ENCODE measurements at places on chromosomes 7 and 10. TPM values are rescaled to one million over a fixed set of nuclear protein-coding genes. Genes with fewer than 3 reads are reported as not detected.

ENKUR gene
- total RNA-seq = 3.2 TPM

DNA sequence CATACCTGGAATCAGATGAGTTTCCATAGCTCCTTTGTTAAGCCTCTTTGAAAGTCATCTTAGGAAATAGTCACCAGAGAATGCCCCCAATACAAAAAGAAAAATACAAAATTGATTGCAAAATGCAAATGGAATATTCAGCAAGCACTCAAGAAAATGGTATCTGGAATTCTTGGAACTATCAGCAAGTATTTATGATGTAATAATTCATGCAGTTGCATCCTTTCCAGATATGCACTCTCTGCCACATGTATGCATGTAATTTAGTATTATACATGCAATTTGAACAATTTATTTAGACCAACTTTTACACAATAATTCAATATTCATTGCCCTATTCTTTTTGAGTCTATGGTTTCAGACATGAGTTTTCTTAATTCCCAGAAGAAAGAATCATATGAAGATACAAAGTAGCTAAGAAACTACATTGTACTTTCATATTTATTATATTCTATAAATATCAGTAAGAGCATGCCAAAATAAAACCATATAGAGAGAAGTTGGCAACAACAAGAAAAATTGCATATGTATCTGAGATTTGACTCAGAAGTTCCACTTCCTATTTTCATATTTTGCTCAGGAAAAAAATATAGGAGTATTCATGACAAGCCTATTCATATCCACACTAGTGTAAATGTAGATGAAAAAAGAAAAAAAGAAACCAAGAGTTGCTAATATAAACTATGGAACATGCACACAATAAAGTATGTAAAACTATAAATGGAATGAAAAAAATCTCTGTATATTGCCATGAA is 338.5 kb downstream of the SEMA3D start:
- no peak overlapping the region for H3K4me3 ChIP-seq
- H3K27me3 ChIP-seq = no peaks in the 10 kb centered on the region

DNA sequence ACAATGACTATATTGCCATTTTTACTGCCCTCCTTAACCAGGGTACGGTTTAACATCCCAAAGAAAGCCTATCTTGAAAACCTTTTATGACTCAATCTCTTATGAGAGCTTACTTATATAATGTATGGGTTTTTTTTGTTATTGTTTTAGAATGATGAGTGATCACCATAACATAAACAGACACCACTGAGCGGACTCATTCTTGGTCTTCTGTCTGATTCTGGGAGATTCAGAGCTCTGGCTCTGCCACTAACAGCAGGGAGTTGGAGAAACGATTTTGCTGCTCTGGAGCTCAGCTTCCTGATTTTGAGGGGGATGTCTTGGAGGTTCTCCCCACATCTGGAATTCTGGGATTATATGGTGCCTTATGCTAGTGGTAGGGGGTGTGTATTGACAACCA is 244.1 kb downstream of the FRMD4A start:
- H3K4me3 ChIP-seq = no peak overlapping the region
- no peaks in the 10 kb centered on the region for H3K27me3 ChIP-seq
- no peak for DNase-seq
- no peak overlapping the region for H3K27ac ChIP-seq

DNA sequence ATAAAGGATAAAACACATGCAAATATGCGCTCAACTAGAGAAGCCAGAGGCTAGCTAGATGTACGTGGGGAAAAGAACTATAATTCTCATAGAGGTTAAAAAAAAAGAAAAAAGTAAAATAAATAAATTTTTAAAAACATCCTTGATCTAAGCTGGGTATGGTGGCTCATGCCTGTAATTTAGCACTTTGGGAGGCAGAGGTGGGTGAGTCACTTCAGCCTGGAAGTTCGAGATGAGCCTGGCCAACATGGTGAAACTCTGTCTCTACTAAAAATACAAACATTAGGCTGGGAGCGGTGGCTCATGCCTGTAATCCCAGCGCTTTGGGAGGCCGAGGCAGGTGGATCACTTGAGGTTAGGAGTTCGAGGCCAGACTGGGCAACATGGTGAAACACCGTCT is 18.6 kb upstream of the HSPA12A start:
- H3K27ac ChIP-seq = no peak overlapping the region
- H3K4me1 ChIP-seq = peaks cover 8% of the 10 kb centered on the region
- peaks cover 3% of the 10 kb centered on the region for H3K27me3 ChIP-seq
- DNase-seq = no peak

ZEB1 gene
- 63.3 TPM for total RNA-seq

HYAL4 gene
- total RNA-seq = not detected

STOX1 gene
- total RNA-seq = 1.9 TPM

GRCh38 chr7:117188376-117188775 is 134.5 kb downstream of the WNT2 start:
- peaks cover 26% of the 10 kb centered on the region for H3K36me3 ChIP-seq
- H3K27me3 ChIP-seq = no peaks in the 10 kb centered on the region
- no peak overlapping the region for H3K27ac ChIP-seq
- H3K4me3 ChIP-seq = no peak overlapping the region
- H3K4me1 ChIP-seq = peaks cover 66% of the 10 kb centered on the region

DNA sequence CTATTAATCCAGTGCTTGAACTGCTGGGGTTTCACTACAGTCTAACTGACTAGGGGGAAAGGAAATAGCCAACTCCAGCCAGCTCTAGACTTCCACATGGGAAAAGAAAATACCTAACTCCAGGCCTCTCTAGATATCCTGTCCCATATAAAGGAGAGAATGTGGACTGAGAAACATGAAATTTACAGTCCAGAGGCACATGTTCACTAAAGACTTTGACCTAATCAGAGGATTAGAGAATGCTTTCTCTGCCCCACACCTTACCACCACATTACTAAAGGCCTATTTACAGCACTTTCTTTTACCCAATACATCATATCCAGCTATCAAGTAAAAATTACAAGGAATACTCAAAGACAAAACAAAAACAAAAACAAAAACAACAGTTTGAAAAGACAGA is 164.2 kb downstream of the PCLO start:
- H3K27ac ChIP-seq = no peak overlapping the region
- H3K4me1 ChIP-seq = no peaks in the 10 kb centered on the region
- no peak for DNase-seq
- no peaks in the 10 kb centered on the region for H3K27me3 ChIP-seq

DNA sequence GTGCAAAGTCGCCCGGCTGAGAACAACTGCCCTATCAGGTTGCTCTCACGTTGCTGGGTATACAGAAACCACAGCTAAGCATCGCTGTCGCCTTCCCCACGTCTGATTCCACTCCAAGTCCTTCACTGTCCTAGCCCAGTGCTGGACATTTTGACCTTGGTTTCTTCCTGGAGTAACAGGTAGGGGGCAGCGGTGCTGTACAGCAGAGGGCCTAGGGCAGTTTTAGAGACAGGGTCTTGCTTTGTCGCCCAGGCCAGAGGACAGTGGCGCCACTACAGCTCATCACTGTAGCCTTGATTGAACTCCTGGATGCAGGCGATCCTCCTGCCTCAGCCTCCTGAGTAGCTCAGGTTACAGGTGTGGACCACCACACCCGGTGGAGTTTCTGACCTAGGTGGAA is 2.6 kb downstream of the CLDN15 start:
- H3K4me1 ChIP-seq = peaks cover 9% of the 10 kb centered on the region
- H3K27me3 ChIP-seq = no peaks in the 10 kb centered on the region
- H3K4me3 ChIP-seq = no peak overlapping the region
- peaks cover 3% of the 10 kb centered on the region for H3K36me3 ChIP-seq
- no peak overlapping the region for H3K27ac ChIP-seq

GRCh38 chr10:97547962-97548361 is 24.6 kb upstream of the ANKRD2 start:
- no peak for DNase-seq
- peaks cover 59% of the 10 kb centered on the region for H3K4me1 ChIP-seq
- no peaks in the 10 kb centered on the region for H3K27me3 ChIP-seq
- H3K4me3 ChIP-seq = no peak overlapping the region

BMPER gene
- 0.63 TPM for total RNA-seq

DRGX gene
- total RNA-seq = not detected

PLAU gene
- total RNA-seq = 54.2 TPM

DNA sequence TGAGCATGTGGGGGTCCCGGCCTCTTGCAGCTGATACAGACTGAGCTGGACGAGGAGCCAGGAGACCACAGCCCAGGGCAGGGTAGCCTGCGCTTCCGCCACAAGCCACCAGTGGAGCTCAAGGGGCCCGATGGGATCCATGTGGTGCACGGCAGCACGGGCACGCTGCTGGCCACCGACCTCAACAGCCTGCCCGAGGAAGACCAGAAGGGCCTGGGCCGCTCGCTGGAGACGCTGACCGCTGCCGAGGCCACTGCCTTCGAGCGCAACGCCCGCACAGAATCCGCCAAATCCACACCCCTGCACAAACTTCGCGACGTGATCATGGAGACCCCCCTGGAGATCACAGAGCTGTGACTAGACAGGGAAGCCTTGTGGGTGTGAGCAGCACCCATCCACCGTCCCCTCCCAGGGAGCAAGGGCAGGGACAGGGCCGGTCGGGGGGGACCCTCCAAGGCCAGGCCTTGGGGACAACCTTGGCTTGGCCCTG is 36.1 kb downstream of the PSAP start:
- no peak overlapping the region for H3K27ac ChIP-seq
- no peak overlapping the region for H3K4me3 ChIP-seq
- no peak for DNase-seq

- no peak overlapping the region for H3K4me3 ChIP-seq
- H3K27me3 ChIP-seq = no peaks in the 10 kb centered on the region
- DNase-seq = no peak
- peak overlapping the region; percentile 78 for H3K27ac ChIP-seq
These were observed 6.9 kb downstream of the HNRNPA2B1 start for GRCh38 chr7:26193432-26194207.

CCL24 gene
- total RNA-seq = not detected

OR2F2 gene
- total RNA-seq = not detected

DNA sequence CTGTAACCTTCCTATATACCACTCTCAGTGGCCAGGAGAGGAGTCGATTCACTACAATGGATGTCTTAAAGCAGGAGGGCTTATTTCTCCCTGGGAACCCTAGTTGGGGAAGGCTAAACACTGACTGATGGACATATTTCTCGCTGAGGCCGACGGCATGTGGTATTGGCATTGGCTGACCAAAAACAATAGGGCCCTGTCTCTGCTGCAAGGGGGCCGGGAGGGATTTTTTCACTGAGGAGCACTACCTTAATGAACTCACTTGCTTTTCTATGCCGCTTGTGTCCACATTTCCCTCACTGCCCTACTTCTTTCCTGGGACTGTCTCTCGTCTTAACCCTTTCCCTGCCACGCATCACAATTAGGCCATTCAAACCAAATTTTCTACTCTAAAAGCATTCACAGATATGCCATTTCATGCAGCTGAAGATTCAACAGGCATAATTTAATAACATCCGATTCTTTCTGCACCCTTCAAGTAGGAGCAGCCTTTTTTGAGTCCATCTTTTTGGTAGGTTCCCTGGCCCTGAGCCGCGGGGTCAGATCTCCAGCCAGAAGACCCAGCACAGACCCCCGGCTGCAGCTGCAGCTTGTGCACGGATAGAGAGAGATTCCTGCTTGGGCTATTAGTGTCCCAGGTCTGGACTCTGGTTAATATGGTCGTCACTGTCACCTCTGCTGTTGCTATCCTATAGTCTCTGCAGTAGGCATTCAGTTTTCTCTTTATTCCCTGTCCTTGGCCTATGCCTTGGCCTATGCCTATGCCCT is 118.7 kb downstream of the HIPK2 start:
- no peak for DNase-seq
- peaks cover 54% of the 10 kb centered on the region for H3K4me1 ChIP-seq
- peak overlapping the region; percentile 85 for H3K27ac ChIP-seq
- H3K36me3 ChIP-seq = peaks cover 15% of the 10 kb centered on the region
- H3K4me3 ChIP-seq = no peak overlapping the region

PHKG1 gene
- 0.24 TPM for total RNA-seq

DNA sequence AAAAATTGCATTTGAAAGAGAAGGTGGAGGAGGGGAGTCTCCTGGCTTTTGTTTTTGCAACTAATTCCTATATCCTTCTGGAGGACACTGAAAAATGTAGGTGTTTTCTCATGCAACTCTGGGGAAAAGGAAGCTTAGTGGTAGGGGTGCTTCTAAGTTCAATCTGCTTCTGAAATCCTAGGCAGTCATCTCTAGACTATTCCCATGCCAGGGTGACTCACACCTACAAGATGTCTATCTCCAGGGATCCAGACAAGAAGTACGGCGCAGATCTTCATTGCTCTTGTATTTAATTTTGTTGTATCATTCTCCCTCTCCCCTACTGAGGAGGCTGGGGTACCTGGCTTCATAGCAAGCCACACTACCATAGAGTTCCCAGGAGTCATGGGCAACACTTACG is 258.8 kb downstream of the PHF14 start:
- H3K36me3 ChIP-seq = no peaks in the 10 kb centered on the region
- no peak overlapping the region for H3K4me3 ChIP-seq
- no peak overlapping the region for H3K27ac ChIP-seq
- H3K4me1 ChIP-seq = peaks cover 33% of the 10 kb centered on the region
- H3K27me3 ChIP-seq = no peaks in the 10 kb centered on the region

DNA sequence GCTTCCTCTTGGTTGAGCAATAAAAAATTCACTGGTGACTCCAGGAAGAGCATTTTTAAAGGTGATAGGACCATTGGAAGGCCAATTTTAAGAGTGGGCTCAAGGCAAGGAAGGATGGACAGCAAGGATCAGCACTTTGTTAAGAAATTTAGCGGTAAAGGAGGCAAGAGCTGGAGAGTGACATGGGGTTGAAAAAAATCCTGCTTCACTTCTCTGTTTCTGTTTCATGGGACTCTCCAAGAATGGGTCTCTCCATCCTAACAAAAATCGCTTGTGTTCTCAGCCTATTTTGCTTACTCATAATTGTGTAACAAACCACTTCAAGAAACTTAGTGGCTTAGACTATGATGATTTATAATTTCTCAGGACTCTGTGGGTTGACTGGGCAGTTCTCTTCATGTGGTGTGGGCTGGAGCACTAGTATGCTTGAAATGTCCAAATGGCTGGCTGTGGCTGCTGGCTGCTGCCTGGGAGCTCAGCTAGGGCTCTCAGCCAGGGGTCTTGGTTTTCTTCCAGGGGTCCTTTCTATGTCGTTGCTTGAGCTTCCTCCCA is 59.8 kb upstream of the ZNRF2 start:
- peak overlapping the region; percentile 60 for H3K27ac ChIP-seq
- no peak overlapping the region for H3K4me3 ChIP-seq
- H3K4me1 ChIP-seq = peaks cover 28% of the 10 kb centered on the region
- no peak for DNase-seq
- peaks cover 3% of the 10 kb centered on the region for H3K36me3 ChIP-seq

GRCh38 chr10:58661336-58661735 is 148.7 kb downstream of the BICC1 start:
- H3K4me3 ChIP-seq = peak overlapping the region; percentile 43
- no peak for DNase-seq
- peaks cover 10% of the 10 kb centered on the region for H3K36me3 ChIP-seq
- peak overlapping the region; percentile 81 for H3K27ac ChIP-seq
- peaks cover 60% of the 10 kb centered on the region for H3K4me1 ChIP-seq

- peak overlapping the region; percentile 43 for H3K4me3 ChIP-seq
- H3K27me3 ChIP-seq = no peaks in the 10 kb centered on the region
- no peak for DNase-seq
- H3K27ac ChIP-seq = peak overlapping the region; percentile 82
These were observed 192.0 kb downstream of the BICC1 start for GRCh38 chr10:58704671-58705141.

SFTPA1 gene
- not detected for total RNA-seq

All from chondrocyte (in vitro differentiated cells).